Retinal pigment epithelial cell (primary cell): ENCODE measurements at places on chromosomes 5 and 9.

DNA sequence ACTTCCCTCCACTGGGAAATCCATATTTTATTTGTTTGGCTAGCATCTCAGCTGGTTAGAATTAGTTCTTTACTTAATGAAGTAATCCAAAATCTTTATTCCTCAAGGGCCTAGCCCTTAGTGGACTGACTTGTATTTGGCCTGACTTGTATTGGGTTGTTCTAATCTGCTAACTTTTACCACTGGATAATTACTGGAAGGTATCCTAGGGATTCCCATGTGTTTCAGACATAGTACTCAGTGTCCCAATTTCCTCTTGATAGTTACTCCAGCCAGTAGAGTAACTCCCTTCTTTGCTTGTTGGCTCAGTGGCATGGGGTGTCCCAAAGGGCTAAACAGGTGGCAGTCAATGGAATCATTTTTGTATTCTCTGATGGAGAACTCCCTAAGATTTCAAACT is 156.0 kb downstream of the DCP2 start:
- no peak for DNase-seq

DNA sequence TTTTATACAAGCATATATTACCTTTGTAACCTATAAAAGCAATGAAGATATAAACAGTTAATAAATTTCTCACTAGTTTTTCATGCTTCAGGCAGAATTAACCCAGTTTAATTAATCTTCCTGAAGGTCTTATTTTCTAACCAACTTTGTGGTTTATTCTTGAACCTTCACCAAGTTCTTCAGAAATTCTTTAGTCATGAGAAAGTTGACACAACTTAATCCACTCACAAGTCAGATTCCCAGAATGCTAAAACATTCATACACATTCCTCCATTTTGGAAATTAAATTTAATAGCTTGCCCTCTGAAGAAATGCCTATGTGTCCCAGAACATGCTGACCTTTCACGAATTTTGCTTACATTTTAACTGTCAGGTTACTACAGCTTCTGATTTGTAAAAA is 105.4 kb upstream of the PAM start:
- DNase-seq: peak; percentile 78

- no peak for DNase-seq
Measured at GRCh38 chr9:132391449-132391848, 15.2 kb downstream of the TTF1 start.

- no peak for DNase-seq
Measured at GRCh38 chr9:4081956-4082355, 217.9 kb downstream of the GLIS3 start.

DNA sequence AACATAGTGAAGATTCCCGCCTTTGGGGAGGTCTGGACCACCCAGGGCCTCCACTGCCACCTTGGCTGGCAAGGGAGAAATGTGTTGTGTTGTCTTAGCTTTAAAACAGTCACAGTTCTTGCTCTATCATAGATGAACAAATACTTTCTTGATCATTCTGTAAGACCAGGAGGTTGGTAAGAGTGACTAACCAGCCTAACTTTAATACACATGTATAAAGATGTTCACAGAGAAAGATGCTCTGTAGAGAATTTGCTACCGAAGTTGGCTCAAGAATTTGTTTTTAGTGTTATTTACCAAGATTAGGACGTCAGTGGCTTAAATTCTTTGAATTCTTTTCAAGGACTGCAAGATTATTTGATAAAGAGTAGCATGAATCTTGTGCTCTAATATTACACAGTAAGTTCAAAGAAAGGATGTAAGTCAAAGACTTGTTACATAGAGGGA is 28.4 kb downstream of the GLRX start:
- peak; percentile 61 for DNase-seq

GRCh38 chr5:14142202-14142826 is 828 bp upstream of the TRIO start:
- no peak for DNase-seq

DNA sequence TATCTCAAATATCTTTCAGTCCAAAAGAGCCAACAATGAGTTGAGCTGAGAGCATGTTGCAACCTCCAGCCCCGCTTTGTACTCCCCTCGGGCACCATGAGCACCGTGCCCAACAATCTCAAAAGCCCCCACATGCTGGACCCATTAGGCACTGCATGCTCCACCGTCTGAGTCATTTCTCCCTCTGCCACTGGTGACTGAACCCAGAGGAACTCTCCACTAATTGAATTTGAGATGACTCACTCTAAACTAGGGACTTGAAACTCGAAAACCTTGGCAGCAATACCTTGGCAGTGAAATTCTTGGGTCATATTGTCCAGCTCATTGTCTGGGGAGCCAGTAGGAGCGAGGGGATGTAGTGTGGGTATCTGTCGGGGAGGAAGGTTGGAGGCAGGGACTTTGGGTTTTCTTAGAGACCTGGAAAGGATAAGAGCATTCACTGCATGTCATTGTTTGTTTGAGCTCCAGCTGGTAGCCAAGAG is 49.9 kb upstream of the SLIT3 start:
- DNase-seq: peak; percentile 97

DNA sequence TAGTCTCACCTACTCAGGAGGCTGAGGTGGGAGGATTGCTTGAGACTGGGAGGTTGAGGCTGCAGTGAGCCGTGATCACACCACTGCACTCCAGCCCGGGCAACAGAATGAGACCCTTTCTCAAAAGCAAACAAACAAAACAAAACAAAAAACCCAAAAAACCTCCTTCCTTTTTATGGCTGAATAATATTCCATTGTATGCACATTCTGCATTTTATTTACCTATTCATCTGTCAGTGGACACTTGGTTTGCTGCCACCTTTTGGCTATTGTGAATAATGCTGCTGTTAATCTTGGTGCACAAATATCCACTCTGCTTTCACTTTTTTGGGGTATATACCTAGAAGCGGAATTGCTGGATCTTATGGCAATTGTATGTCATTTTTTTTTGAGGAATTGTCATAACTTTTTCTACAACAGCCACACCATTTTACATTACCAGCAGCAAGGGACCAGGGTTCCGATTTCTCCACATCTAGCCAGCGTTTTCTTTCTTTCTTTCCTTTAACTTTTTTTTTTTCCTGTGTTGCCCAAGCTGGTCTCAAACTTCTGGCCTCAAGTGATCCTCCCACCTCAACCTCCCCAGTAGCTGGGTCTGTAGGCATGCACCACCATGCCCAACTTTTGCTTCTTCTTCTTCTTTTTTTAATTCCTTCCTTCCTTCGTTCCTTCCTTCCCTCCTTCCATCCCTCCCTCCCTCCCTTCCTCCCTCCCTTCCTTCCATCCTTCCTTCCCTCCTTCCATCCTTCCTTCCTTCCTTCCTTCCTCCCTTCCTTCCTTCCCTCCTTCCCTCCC is 30.6 kb downstream of the NKX2-5 start:
- DNase-seq: no peak

DNA sequence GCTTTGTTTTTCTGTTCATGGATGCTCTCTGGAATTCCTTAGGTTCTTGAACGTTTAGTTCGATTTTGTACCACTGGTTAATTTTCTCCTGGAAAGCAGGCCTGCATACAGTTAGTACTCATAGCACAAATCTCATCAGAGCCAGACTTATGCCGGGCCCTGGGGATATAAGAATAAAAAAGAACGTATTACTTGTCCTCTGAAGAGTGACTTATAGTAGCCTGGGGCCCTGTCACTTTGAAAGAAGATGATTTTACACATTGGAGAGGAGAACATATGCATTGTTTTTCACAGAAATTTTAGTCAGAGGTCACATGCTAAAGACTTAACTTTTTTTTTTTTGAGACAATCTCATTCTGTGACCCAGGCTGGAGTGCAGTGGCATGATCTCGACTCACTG is 50.3 kb downstream of the ZNF462 start:
- DNase-seq: no peak

- no peak for DNase-seq
Measured at GRCh38 chr9:76681556-76681955, 82.7 kb upstream of the PCA3 start.

- DNase-seq: no peak
Measured at GRCh38 chr9:132582786-132583583, 579 bp downstream of the BARHL1 start.

DNA sequence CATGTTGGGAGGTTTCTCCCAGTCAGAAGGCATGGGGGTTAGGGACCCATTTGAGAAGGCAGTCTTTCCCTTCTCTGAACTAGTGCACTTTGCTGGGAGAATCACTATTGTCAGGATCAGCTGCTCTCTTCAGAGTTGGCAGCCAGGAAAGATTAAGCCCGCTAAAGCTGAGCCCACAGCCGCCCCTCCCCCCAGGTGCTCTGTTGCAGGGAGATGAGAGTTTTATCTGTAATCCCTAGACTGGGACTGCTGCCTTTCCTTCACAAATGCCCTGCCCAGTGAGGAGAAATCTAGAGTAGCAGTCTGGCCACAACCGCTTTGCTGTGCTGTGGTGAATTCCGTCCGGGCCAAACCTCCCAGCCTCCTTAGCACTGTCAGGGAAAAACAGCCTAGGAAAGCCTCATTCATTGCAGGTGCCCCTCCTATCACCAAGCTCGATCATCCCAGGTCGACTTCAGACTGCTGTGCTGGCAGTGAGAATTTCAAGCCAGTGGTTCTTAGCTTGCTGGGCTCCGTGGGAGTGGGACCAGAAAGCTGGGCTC is 69.8 kb downstream of the CNTLN start:
- DNase-seq: peak; percentile 55

GRCh38 chr5:171435908-171436307 is 16.5 kb downstream of the FGF18 start:
- DNase-seq: no peak

- no peak for DNase-seq
Measured at GRCh38 chr5:79025054-79025472, 40.0 kb upstream of the ARSB start.

DNA sequence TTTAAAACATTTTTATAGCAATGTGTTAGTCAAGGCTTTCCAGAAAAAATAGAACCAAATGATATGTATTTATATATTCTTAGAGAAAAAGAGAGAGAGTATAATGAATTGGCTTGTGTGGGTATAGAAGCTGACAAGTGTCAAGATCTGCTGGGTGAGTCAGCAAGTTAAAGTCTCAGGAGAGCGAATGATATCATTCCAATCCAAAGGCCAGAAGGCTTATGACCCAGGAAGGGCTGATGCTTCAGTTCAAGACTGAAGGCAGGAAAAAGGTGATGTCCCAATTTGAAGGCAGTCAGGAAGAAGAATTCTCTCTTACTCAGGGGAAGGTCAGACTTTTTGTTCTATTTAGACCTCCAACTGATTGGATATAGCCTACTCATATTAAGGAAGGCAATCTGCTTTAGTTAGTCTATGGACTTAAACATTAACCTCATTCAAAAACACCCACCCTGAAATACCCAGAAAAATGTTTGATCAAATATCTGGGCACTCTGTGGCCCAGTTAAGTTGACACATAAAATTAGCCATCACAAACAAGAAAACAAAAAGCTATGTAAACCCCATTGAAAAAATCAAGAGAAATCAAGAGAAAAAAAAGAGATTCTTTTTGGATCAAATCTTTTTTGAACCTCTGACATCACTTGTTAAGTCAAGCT is 189.6 kb downstream of the PIK3R1 start:
- peak; percentile 19 for DNase-seq

DNA sequence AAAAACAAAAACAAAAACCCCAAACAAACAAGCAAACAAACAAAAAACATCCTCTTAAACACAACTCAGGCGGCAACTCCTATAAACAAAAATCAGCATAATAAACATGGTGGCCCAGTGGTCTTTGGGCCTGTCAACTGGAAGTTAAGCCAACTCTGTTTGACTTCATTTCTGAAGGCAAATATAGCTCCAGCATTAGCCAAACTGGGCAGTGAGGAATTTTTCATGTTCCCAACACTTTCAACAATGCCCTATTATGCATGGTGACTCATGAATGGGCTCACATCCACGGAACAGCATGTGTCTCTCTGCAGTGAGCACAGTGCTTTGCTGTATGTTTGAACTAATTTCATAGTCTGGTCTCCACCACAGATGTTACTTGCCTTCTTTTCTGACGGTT is 143.9 kb upstream of the STC2 start:
- DNase-seq: peak; percentile 98

- no peak for DNase-seq
Measured at GRCh38 chr5:112878760-112879159, 17.7 kb downstream of the SRP19 start.

GRCh38 chr5:167229751-167230150 is 1061.7 kb upstream of the WWC1 start:
- DNase-seq: no peak

GRCh38 chr9:91086657-91087461 is 274.9 kb downstream of the AUH start:
- no peak for DNase-seq

GRCh38 chr5:83149671-83150070 is 72.3 kb downstream of the XRCC4 start:
- DNase-seq: no peak

DNA sequence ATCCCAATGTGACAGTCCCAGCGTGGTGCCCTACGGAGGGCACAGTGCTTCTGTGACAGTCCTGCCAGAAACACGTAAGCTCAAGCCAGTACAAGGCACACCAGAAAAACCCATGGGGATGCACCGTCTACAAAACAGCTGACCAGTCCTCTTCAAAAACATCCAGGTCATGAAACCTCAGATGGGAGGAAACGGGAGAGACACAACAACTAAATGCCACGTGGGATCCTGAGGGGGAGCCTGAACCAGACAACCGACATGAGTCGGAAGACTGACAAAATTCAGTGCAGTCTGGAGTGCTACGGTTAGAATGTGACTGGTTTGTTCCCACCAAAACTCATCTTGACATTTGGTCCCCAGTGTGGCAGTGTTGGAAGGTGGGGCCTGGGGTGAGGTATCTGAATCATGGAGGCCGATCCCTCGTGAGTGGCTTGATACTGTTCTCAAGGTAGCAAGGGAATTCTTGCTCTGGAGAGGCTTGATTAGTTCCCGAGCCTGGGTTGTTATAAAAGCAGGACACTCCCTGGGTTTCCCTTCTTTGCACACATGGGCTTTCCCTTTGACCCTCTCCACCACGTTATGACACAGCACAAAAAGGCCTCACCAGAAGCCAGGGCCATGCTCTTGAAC is 55.4 kb downstream of the ADAMTS2 start:
- no peak for DNase-seq

GRCh38 chr9:134811673-134812342 is 68.8 kb upstream of the FCN2 start:
- DNase-seq: no peak

GRCh38 chr5:167754501-167755021 is 536.9 kb upstream of the WWC1 start:
- DNase-seq: peak; percentile 30
